ENCODE measurements at places on chromosomes 2 and 18.

- DNase-seq, result no peak
Observed at GRCh38 chr2:133130548-133131246, 437.6 kb downstream of the NCKAP5 start.

GRCh38 chr2:132668987-132669907 is 758 bp downstream of the LYPD1 start:
- no peak for DNase-seq

DNA sequence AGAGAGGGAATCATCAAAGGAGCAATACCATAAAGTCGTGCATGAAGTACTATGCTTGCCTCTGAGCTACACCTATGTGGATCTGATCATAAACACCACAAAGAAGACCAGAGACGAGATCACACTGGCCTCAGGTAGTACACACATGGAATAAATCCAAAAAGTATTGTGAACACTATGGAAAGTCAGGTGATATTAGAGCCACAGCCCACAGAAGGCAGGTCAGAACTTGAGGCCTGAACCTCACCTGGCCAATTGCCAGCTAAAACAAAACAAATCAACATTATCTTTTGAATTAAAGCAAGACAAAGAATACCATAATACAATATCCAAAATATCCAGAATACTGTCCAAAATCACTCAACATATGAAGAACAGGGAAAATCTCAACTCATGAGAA is 371.1 kb downstream of the NCKAP5 start:
- no peak for DNase-seq

DNA sequence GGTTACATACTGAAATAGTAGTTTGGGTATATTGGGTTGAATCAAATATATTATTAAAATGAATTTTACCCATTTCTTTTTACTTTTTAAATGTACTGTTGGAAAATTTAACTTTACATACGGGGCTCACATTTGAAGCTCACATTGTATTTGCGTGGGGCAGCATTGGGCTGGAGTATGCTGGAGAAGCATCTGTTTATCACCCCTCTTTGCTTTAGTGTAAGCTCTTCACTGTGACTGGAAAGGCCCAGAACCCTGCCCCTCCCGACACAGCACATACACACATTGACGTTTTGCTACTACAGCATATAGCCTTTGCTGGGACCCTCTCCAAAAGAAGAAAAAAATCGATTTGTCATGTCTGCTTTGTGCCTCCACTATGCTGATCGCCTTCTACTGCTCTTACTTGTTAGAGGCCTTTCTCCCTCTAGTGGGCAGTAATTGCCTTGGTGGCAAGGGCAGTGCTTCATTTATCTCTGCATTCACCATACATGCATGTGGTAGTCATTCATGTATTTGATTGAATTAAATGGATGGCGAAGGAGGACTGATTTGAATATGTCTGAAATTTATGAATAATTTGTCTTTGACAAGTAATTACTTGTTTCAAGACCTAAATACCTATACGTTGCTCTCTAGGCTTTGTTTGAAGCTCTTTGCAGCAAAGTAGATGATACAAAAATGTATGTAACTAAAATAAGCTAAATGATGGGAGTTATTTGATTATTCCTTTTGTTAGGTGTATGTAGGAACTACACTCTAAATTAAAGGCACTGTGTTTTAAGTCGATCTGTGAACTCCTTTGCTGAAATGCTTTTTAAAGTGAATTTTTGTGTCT is 37.4 kb downstream of the VAPA start:
- DNase-seq, result no peak

GRCh38 chr2:200590090-200590489 is 4.3 kb downstream of the AOX1 start:
- no peak for DNase-seq

GRCh38 chr2:234496055-234496834 is 636 bp downstream of the ARL4C start:
- no peak for DNase-seq

DNA sequence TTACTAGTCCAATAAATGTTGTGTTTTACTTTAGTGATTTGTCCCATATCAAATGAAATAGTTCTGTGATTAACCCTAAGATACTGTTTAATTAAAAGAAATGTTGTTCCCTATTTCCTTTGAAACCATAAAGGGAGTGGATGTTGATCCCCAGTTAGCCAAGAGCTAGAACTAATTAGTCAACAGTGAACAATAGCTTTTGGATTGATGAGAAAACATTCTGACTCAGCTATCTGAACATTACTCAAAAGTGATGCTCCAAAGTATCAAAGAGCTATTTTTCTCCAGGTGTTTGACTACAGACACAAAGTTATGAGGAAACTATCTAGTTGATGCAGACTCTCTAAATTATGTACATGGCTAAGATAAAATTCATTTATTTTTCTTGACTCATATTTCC is 7.3 kb upstream of the FEZ2 start:
- no peak for DNase-seq

DNA sequence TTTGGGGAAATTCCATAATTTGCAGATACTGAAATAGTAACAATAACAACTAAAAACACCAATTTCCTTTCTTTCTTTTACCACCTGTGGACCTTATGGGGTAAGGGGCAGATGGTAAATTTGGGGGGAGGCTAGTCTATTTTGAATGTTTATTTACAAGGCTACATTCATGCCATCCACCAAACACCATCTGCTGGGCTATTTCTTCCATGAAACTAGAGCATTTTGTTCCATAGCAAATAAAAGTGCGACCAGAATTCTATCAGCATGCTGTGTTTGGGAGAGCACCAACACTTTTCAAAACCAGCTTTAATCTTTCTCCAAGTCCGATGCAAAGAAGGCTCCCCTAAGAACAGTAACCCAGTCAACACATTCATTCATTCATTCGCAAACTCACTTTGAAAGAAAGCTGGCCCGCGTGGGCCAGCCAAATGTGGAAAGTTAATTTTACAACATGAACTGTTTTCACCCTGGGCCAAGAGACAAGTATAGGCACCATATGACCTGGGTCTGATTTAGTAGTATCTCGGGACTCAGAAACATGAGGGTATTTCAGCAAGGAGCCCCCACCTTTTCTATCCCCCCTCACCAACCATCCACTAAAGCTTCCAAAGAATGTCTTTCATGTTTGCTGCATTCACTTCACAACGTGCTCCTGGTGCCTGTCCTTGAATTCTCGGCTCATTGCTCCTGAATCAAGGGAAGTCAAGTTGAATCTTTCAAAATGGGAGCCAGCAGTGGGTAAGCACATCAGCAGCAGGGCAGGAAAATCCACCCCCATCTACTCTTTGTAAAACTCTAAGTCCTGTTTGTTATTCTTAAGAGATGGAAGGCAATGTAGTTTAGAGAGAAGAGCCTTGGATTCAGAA is 210.6 kb downstream of the C1D start:
- no peak for DNase-seq

DNA sequence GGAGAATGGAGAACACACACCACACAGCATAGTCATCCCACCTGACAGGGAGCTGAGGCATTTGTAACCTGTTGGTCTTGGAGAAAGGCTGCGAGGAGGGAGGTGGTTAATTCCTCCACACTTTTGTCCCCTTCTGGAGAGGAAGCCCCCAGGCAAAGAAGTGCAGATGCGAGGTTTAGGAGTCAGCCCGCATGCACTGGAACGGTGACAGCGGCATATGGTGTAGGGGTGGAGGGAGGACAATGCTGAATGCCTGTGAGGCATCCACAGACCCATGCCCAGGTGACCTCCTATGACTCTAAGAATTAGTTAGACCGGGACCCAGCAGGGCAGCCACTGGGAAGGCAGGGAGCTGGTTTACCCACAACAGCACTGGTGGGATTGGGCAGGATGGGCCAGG is 12.2 kb downstream of the SPATA3 start:
- no peak for DNase-seq

- DNase-seq, result no peak
Observed at GRCh38 chr18:10449396-10449795, 5.0 kb upstream of the APCDD1 start.

DNA sequence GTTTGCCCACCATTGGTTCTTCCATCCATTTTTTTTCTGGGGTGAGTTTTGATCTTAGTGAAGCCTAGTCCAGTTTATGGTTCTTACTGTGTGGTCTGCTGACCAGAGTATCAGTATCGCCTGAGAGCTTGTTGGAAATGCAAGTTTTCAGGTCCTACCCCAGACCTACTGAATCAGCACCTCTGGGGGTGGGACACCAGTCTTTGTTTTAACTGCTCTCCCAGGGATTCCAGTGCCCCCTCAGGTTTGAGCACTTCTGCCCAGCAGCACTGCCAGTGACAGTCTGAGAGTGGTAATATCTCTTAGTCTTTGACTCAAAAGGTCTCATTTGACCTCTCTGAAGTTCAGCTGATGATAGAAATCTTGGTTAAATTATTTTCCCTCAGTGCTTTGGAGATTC is 269.3 kb downstream of the ALPK2 start:
- no peak for DNase-seq

DNA sequence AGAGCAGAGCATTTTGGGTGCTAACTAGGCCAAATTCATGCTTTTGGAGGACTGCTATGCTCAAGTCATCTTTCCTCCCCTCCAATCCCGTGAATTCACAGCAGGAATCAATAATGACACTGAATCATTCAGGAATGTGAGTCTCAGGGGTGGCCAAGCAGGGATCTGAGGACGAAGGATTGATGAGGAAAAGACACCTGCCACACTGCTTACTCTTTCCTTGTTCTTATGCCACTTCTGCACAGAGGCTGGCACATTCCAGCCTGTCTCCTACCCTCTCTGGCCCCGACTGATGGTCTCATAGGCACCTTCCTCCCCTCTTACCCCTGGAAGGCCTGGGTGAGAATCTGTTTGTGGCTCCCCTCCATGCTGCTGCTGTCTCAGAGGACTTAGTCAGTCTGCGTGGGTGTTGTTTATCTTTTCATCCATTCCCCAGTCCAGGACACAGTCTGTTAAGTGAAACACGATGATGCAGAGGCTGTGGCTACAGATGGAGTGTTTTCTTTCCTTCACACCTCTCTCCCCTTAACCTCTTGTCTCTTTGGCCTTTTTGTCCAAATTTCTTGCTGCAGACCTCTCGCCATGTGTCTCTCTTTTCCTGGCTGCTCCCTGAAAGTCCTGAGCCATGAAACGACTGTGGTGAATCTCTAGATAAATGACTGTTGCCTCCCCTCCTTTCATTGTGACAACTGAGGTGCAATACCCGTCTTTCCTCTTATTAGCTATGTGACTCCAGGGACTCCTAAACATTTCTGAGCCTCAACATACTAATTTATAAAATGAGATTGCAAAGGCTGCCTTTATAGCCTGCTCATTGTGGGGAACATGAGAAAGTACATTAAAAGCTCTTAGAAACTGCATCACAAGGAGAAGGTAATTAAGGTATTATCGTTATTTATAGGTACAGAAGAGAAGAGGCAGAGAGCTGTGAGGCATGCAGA is 86.9 kb downstream of the RDH14 start:
- no peak for DNase-seq

DNA sequence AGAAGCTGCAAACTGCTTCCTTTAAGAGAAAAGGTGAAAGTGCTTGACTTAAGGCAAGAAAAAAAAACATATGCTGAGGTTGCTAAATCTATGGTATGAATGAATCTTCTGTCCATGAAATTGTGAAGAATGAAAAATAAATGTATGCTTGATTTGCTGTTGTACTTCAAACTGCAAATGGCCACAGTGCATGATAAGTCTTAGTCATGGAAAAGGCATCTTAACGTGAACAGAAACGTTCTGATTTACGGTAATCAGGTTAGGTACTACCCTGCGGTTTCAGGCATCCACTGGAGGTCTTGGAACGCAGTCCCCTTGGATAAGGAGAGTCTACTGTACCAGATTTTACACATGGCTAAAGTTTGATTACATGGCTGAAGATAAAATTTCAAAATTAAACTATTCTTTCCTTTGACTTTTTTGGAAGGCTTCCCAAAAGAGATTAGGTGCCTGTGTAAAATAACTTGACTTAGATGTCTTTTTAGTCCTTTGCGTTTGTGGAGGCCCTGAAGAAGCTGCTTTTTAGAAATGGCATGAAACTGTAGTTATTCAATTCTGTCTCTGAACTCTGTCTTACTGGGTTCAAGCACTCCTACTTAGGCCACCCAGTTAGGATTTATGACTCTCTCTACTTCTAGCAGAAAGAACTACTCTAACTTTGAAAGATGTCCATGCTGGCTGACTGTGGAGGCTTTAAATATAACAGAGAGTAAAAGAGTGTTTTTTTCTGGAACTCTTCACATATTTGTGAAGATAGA is 35.9 kb upstream of the SCN9A start:
- no peak for DNase-seq

GRCh38 chr18:23924813-23925212 is 89.7 kb upstream of the TTC39C start:
- no peak for DNase-seq

DNA sequence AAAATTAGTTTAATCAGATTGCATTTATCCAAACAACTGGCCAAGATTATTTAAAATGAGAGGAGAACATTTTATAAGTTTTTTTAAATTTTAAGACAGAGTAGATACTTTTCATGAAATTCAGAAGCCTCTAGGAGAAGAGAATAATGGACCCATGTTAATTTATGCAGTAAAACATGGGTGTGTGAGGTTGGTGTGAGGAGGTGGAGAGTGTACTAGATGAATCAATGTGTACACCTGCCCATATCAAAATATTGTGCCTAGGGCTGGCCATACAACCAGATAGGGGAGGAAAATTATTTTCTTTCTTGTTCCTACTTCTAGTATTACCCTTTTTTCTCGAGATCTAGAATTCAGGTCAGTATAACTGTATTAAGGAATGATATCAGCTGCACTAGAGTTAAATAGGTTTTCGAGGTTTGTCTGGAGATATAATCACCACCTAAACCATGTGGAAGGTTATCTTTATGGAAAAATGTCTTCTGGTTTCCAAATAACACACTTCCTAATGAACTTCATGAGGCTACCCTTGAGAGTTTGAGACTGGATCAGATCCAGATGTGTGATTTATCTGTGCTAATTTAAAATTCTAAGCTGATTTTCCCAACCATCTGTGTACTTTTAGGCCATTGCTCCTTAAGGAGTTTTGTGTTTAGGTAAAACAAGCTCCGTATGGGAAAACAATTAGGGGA is 37.6 kb downstream of the TMEM178A start:
- DNase-seq, result no peak

GRCh38 chr2:140586379-140586778 is 1544.4 kb downstream of the LRP1B start:
- no peak for DNase-seq

- no peak for DNase-seq
Observed at GRCh38 chr2:222708274-222708710, 36.8 kb downstream of the MOGAT1 start.

GRCh38 chr2:95674186-95674585 is 82.4 kb downstream of the TRIM43 start:
- no peak for DNase-seq

- DNase-seq, result no peak
Observed at GRCh38 chr18:69755856-69756496, 191.7 kb downstream of the CD226 start.

- no peak for DNase-seq
Observed at GRCh38 chr2:866887-867286, 83.8 kb upstream of the SNTG2 start.

GRCh38 chr18:36335476-36336279 is 38.2 kb downstream of the FHOD3 start:
- no peak for DNase-seq

- DNase-seq, result no peak
Observed at GRCh38 chr18:41974796-41975201, 19.8 kb downstream of the PIK3C3 start.

Data from RWPE2 (cell line).